ENCODE measurements at places on chromosomes 1 and 21. TPM values are rescaled to one million over a fixed set of nuclear protein-coding genes. Genes with fewer than 3 reads are reported as not detected.

GABRD gene
- not detected for total RNA-seq

ITLN1 gene
- total RNA-seq: not detected

SYCP1 gene
- total RNA-seq: not detected

KLHL21 gene
- 82.5 TPM for total RNA-seq

RIPK4 gene
- 333 TPM for total RNA-seq

PGBD5 gene
- total RNA-seq: under 0.01 TPM

NEXN gene
- total RNA-seq: 3.5 TPM

CSMD2 gene
- not detected for total RNA-seq

INPP5B gene
- 10.5 TPM for total RNA-seq

ACTL8 gene
- not detected for total RNA-seq

CRNN gene
- total RNA-seq: not detected

PDE9A gene
- total RNA-seq: 0.33 TPM

TMPRSS15 gene
- 0.12 TPM for total RNA-seq

GNG12 gene
- total RNA-seq: 54.1 TPM

MFSD2A gene
- total RNA-seq: 12.1 TPM

BCAR3 gene
- total RNA-seq: 171 TPM

PHLDA3 gene
- total RNA-seq: 349 TPM

SPRR2F gene
- total RNA-seq: not detected

Data from PC-3 (cell line).